AG08396 (cell line): ENCODE measurements at places on chromosomes 4 and X.
A peak's percentile ranks its signal among the peaks of the same experiment; 100 is the strongest.

- DNase-seq = no peak
These were observed 32.0 kb downstream of the SPARCL1 start for GRCh38 chr4:87497159-87497558.

DNA sequence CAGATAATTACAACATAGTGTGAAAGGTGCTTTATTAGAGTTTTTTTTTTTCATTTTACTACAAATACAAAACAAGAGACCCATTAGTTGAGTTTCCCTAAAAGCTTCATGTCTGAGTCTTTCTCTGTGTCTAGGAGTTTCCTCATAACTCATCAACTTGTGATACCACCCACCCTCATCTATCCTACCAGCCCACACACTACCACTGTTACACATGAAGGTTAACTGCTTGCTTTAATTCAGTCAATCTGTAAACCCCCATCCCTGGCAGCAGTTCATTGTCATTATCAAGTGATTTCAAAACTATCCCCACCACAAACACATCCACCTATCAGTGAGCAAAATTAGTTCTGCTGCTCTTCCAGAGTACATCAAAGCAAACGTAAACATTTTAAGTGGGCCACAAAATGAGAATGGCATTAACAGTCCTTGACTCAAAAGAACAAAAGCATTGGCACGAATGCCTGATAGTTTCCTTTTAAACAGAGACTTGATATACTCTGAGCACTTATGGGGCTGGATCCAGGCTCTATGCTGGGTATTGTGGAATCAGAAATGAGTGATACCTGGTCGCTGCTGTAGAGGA lies 331.6 kb upstream of the FAM241A start:
- no peak for DNase-seq

GRCh38 chr4:24363751-24364150 lies 220.6 kb downstream of the DHX15 start:
- DNase-seq = no peak

- no peak for DNase-seq
These were observed 92.2 kb upstream of the H2AZ1 start for GRCh38 chr4:100042235-100042634.

GRCh38 chr4:81988178-81988577 lies 385.6 kb downstream of the HNRNPD start:
- no peak for DNase-seq

DNA sequence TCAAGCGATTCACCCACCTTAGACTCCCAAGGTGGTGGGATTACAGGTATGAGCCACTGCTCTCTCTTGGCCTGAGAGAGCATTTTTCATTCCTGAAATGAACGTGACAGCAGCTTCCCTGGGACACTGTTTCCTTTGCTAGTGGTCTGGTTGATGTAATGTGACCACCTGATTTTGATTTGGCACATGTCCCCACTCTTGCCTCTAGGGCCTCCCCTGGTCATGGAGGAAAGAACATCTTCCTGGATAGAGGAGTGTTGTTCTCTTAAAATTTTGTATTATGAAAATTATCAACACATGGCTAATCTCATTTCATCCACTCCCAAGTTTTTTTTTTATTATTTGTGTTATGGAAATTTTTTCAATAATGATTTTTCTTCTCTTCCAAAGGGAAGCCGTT lies 23.8 kb downstream of the SLC9B2 start:
- DNase-seq = no peak

DNA sequence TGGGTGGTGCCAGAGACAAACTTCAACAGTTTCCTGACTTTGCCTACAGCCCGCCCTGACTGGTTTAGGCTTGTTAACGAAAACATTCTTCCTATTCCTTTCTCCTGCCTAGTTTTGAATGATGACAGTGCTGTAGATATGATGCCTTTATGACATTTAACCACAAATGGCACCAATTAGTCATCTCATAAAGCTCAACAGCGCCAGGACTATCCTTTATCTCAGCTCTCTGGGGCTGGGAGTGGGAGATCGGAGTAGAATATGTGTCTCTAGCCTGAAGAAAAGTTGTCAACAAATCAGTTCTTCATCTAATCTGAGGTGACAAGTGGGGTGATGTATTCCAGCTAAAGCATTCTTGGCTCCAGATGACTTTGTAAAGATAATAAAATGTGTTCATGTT lies 64.6 kb upstream of the SH3RF1 start:
- no peak for DNase-seq

GRCh38 chr4:44674471-44674870 lies 3.7 kb upstream of the GUF1 start:
- DNase-seq = no peak

DNA sequence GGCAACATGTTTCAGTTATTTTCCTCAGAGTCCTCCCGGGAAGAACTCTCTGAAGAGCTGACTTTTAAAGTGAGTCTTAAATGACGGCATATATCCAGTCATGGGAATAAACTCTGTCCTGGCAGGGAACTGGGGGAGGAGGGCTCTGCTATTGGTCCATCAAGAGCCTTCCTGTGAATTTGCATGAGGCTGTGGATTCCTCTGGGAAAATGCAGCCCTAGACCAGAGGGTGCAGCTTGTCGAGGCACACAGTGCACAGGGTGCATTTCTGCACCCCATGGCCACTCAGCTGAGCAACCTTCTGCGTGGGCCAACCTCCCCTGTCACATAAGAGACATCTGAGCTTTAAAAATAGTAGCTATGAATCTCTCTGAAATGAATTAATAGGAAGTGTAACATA lies 360.0 kb downstream of the GALNTL6 start:
- peak; percentile 8 for DNase-seq

- DNase-seq = no peak
These were observed 725.0 kb downstream of the CCSER1 start for GRCh38 chr4:90852237-90852636.
